ENCODE measurements at places on chromosomes 16 and 17.

DNA sequence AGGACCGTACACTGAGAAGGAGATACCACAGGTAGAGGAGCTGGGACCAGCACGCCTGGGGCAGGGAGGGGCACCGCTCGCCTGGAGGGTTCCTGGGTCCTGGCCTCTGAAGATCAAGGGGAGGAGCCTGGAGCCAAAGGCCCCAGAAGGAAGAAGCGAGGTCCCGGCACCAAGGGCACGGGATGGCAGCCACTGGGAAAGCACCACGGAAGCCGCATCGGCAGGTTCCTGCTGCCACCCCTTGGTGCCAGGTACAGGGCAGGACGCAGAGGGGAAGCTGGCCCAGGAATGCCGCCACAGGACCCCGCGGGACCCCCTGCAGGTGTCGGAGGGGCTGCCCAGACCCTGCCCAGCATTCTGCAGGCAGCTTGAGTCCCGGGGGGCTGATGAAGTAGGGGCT is 42.5 kb upstream of the CBFA2T3 start:
- no peak for DNase-seq

- DNase-seq = no peak
Observed at GRCh38 chr16:7541026-7541425, 208.4 kb downstream of the RBFOX1 start.

- DNase-seq = no peak
Observed at GRCh38 chr16:9134739-9135138, 43.3 kb downstream of the HAPSTR1 start.

DNA sequence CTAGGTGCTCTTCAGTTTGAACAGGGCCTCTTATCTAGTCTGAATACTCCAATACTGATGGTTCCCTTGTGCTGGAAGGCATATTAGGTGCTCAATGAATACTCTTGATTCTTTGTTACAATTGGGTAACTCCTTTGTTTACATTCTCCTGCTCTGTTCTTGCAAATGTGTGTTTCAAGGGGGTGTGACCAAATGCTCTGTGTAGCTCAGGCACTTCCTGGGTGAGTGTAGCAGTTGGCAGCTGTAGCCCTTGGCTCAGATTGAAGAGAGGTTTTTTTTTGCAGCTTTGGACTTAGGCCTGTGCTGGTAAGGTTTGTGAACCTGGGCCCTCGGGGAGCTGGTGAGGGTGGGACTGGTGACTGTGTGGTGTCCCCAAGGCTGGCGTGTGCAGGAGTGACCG is 20.2 kb downstream of the TBCD start:
- no peak for DNase-seq

DNA sequence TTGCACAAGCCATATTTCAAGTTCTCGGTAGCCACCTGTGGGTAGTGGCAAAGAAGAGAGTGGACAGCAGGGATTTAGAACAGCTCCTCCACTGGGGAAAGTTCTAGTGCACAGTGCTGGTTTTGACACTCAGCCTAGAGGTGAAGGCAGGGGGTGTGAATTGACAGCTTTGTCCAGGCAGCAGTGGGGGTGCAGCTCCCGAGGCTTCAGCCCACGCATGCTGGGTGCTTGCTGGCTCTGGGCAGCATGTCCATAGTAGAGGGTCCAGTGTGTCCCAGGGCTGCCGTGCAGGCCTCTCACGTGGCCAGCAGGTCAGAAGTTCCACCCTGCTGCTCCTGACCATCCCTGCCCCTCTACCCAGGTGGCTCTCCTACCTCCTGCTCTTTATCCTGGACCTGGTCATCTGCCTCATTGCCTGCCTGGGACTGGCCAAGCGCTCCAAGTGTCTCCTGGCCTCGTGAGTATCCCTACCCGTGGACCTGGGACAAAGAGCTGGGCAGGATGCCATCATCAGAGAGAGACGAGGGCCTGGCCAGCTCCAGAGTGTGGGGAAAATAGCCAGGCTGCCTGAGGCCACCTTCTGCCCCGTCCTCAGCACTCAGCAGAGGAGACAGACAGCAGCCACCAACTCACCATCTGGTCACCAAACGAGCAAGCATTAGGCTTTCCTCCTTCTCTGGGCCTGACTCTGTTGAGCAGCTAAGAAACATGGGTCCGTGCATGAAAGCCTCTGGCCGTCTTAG is 29.8 kb downstream of the TTYH2 start:
- no peak for DNase-seq
